Mucosa of gallbladder (tissue), 1 donor: ENCODE measurements at places on chromosomes 1 and 21. TPM values are rescaled to one million over a fixed set of nuclear protein-coding genes. Genes with fewer than 3 reads are reported as not detected.

GRCh38 chr1:164735315-164736052, 176.5 kb downstream of the PBX1 start:
- peak; percentile 48 for DNase-seq

DNA sequence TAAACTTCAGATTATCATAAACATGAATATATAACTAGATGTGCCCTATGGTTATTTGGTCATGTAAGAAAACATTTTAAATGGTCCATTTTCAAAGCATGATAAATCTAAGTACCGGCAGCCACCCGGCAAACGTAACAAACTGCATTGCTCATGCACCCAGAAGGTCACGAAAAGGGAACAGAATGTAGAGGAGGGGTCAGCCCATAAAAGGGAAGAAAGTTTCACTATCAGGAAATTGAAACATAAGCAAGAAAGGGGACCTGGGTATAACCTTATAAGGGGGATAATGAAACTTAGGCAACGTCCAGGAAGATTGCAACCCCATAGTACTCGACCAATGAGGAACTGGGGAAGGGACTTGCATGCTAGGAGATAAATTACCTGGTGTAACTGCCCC, 421.2 kb upstream of the ZRANB2 start:
- no peak for DNase-seq

GRCh38 chr1:94122201-94122970, 1.4 kb upstream of the ABCA4 start:
- DNase-seq = no peak

DNA sequence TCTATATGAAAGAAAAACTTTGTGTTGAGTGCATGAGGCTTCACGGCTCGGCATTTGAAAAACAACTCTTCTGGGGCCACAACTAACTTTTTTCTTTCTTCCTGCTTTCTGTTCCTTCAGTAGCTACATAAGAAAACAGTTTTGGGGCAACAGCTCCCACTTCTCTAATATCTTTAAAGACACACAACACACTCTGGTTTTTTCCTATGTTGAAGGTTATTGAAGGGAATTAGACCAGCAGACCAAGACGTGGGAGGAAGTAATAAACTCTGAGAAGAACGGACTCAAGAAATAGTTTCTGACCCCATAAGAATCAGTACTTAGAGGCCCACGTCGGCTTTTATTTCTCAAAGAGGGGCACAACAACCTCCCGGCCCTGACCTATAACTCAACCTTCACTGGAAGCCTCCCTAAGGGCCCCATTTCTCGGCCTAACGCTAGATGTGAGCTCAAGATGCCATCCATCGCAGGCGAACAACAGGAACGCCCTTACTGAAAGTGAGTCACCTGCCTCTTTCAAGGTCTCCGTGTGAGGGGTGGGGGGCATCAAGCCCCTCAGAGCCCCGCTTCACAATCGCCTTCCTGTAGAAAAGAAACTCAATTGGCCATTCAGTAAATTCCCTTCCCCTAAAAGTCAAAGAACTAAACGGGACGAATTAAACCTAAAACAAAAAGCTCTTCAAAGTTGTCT, 844 bp downstream of the ZMYM6 start:
- peak; percentile 14 for DNase-seq

- peak; percentile 11 for DNase-seq
These were observed 28.6 kb downstream of the KAZN start for GRCh38 chr1:14626869-14627607.

DNA sequence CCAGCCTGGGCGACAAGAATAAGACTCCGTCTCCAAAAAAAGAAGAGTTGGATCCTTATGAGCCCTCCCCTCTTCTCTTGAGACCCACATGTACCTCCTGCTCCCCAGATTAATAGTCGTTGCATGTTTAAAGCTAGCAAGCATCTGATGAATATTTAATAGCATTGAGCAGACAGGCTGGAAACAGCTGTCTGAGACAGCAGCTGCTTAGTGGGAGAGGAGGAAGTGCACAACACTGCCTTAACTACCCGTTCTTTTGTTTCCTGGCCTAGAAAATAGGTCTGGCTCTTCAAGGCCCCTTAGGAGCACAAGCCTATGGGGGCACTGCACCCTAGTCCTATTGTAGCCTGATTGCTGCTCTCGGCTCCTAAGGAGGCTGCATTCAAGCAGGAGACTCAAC, 17.3 kb upstream of the TMEM39B start:
- no peak for DNase-seq

DNA sequence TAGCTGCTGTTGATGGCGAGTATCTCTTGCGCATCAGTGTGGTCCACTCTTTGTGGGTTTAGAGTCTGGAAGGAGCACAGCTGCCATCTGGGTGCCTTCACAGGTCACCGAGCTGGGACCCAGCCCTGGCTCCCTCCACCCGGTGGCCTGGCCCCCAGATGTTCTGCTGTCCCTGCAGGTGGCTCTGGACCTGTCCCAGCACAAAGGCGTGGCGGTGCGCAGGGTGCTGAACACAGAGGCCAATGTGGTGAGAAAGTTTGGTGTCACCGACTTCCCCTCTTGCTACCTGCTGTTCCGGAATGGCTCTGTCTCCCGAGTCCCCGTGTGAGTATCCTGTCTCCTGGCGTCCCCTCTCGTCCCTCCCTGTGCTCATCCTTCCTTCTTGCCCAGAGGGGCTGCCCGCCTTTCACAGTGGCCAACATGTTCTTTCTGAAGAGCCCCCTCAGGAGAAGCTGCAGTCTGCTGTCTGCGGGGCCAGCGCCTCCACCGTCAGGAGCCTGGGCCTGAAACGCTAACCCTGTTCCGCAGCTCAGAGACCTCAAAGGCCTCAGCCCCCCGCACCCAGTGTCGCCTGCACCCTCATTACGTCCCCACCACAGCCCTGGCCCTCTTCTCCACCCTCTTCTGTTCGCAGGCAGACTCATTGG, 27.4 kb downstream of the QSOX1 start:
- no peak for DNase-seq

The TMEM59 gene
- 714 TPM for total RNA-seq
